ENCODE measurements at places on chromosomes 4 and X. TPM values are rescaled to one million over a fixed set of nuclear protein-coding genes. Genes with fewer than 3 reads are reported as not detected.

The PCDH10 gene
- 3.9 TPM for total RNA-seq

The PRSS12 gene
- 1.7 TPM for total RNA-seq

The CNKSR2 gene
- 6.8 TPM for total RNA-seq

The TBC1D1 gene
- 49.8 TPM for total RNA-seq

The FAM9B gene
- total RNA-seq: not detected

The SMARCA1 gene
- total RNA-seq: 157 TPM

The LAP3 gene
- 55.8 TPM for total RNA-seq

The CT45A1 gene
- not detected for total RNA-seq

The GAGE12H gene
- total RNA-seq: not detected

The SLC49A3 gene
- total RNA-seq: 11.0 TPM

The NAA11 gene
- total RNA-seq: not detected

The TSPAN5 gene
- total RNA-seq: 7.9 TPM

The IL3RA gene
- 7.2 TPM for total RNA-seq

The SSX4B gene
- total RNA-seq: 0.91 TPM

The RAB40A gene
- 24.7 TPM for total RNA-seq

The CTBP1 gene
- 173 TPM for total RNA-seq

The SATL1 gene
- 0.80 TPM for total RNA-seq

The NPNT gene
- total RNA-seq: 53.0 TPM

The PFKFB1 gene
- 0.23 TPM for total RNA-seq

The BST1 gene
- total RNA-seq: 2.3 TPM

The TCEAL2 gene
- total RNA-seq: 1.6 TPM

The MAGEE2 gene
- total RNA-seq: 0.36 TPM

The HSPA4L gene
- 12.9 TPM for total RNA-seq

The XAGE1B gene
- total RNA-seq: not detected

The CFP gene
- total RNA-seq: 2.9 TPM

The PASD1 gene
- 21.5 TPM for total RNA-seq

The FGD1 gene
- 6.6 TPM for total RNA-seq

The AMBN gene
- total RNA-seq: not detected

The RTL5 gene
- total RNA-seq: 24.0 TPM

The PAPSS1 gene
- total RNA-seq: 74.6 TPM

The CXCL6 gene
- 5.2 TPM for total RNA-seq

The CSAG1 gene
- not detected for total RNA-seq

The MAGEB10 gene
- not detected for total RNA-seq

The GAGE13 gene
- total RNA-seq: not detected

The ANAPC4 gene
- 20.7 TPM for total RNA-seq

The YY2 gene
- 0.82 TPM for total RNA-seq

The REPS2 gene
- 46.5 TPM for total RNA-seq

The FGF13 gene
- 18.0 TPM for total RNA-seq

The SRPX2 gene
- 5.1 TPM for total RNA-seq

The TSPAN7 gene
- 16.4 TPM for total RNA-seq

The FGF16 gene
- total RNA-seq: not detected

Measured in prostate gland (tissue), 2 donors.